ENCODE measurements at places on chromosomes 3 and 15. TPM values are rescaled to one million over a fixed set of nuclear protein-coding genes. Genes with fewer than 3 reads are reported as not detected.

DNA sequence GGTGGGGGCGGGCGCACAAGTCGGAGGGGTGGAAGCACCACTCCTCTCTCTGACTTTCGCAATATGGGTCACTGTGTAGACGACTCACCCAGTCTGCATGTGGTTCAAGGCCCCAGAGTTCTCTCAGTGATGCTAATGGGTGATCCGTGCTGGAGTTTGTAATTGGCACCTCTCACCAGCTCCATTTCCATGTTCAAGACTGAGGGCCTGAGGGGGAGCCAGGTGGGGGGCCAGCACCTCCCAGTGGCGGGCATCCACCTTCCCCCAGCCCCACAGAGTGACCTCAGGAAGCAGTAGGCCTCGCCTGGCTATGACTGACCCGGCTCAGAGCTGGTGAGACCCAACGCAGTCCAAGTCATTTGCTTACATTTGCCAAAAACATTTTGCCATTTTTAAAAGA, 230.0 kb upstream of the ST8SIA2 start:
- no peak overlapping the region for H3K27ac ChIP-seq
- peaks cover 6% of the 10 kb centered on the region for H3K4me1 ChIP-seq
- H3K4me3 ChIP-seq = no peak overlapping the region
- H3K36me3 ChIP-seq = peaks cover 9% of the 10 kb centered on the region
- DNase-seq = no peak

Gene ZNF620
- total RNA-seq = 6.7 TPM

DNA sequence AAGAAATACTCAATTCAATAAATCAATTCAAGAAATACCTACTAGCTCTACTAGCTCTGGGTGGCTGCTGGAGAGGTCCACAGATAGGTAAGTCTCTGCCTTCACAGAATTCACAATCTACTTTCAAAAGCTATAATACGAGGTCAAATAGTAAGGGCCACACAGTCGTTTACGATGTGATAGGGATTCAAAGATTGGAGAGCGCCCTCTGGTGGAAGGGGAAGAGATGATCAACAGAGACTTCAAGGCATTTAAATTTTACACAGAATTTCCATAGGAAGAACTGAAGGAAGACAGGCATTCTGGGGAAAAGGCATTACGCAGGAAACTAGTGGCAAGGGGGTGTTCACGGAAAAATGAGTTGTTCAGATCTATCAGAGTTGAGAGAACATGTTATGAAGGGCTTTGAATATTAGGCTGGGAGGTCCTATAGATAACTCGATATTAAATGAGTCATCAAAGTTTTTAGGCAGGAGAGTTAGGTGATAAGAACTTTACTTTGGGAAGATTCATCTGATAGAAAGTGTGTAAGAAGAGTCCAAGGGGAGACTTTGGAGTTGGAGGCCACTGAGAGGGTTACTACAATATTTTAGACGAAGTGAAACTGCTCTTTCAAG, 128.8 kb downstream of the FRMD5 start:
- peaks cover 4% of the 10 kb centered on the region for H3K4me1 ChIP-seq
- H3K27ac ChIP-seq = no peak overlapping the region
- H3K4me3 ChIP-seq = no peak overlapping the region
- H3K36me3 ChIP-seq = no peaks in the 10 kb centered on the region
- peak; percentile 33 for DNase-seq
- H3K27me3 ChIP-seq = peaks cover 33% of the 10 kb centered on the region

GRCh38 chr3:43211681-43212080, 74.7 kb upstream of the SNRK start:
- no peak for DNase-seq
- no peaks in the 10 kb centered on the region for H3K36me3 ChIP-seq
- H3K4me1 ChIP-seq = peaks cover 6% of the 10 kb centered on the region
- H3K27me3 ChIP-seq = peaks cover 6% of the 10 kb centered on the region

Gene ATP13A5
- not detected for total RNA-seq

Gene PRR20G
- total RNA-seq = not detected

DNA sequence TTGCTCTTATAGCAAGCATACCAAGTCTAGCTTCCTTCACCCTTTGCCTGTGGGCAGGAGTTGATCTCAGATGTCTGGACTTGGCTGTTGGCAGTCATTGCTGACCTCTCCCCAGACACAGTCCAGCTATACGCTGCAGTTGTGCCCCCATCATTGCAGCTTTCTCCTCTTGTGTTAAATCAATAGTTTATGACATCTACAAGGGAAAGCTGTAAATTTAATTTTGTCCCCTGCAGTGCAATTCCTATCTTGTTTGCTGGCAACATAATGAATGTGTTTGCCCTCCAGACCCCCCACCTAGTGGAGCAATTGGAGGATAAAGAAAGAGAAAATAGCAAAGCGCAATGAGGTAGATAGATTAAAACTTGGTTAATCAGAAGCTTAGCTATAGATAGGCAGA, 280.2 kb downstream of the LSAMP start:
- no peaks in the 10 kb centered on the region for H3K27me3 ChIP-seq
- H3K4me3 ChIP-seq = no peak overlapping the region
- no peak for DNase-seq
- H3K4me1 ChIP-seq = no peaks in the 10 kb centered on the region
- H3K27ac ChIP-seq = no peak overlapping the region
- no peaks in the 10 kb centered on the region for H3K36me3 ChIP-seq

- no peak for DNase-seq
- no peaks in the 10 kb centered on the region for H3K4me1 ChIP-seq
- H3K27me3 ChIP-seq = no peaks in the 10 kb centered on the region
- H3K4me3 ChIP-seq = no peak overlapping the region
- no peak overlapping the region for H3K27ac ChIP-seq
Observed at GRCh38 chr3:37094636-37095035, 79.7 kb downstream of the LRRFIP2 start.

Gene MB21D2
- total RNA-seq = 17.7 TPM

DNA sequence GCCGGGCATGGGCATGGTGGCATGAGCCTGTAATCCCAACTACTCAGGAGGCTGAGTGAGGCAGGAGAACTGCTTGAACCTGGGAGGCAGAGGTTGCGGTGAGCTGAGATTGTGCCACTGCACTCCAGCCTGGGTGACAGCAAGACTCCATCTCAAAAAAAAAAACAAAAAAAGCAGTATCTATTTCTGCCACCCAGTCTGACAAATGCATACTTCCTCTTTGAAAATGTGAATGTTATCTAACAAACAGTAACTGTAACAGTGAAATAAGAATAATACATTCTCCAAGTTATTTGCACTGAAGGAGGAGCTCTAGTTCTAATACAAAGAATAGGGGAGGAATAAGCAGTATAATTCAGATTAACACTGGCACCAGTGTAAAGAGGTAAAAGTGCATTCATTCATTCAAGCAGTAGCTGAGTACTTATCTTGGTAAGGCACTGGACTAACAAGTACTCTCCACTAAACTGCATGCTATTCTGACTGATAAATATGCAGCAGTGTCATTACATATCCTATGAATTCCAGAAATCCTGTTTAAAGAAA, 12.9 kb downstream of the VPS13C start:
- DNase-seq = no peak
- peaks cover 18% of the 10 kb centered on the region for H3K4me1 ChIP-seq
- no peaks in the 10 kb centered on the region for H3K27me3 ChIP-seq
- no peak overlapping the region for H3K4me3 ChIP-seq

- H3K4me1 ChIP-seq = peaks cover 29% of the 10 kb centered on the region
- DNase-seq = peak; percentile 59
- H3K4me3 ChIP-seq = no peak overlapping the region
Observed at GRCh38 chr3:32467333-32468070, 35.1 kb downstream of the CMTM6 start.

Gene GOLGA8Q
- 1.4 TPM for total RNA-seq

DNA sequence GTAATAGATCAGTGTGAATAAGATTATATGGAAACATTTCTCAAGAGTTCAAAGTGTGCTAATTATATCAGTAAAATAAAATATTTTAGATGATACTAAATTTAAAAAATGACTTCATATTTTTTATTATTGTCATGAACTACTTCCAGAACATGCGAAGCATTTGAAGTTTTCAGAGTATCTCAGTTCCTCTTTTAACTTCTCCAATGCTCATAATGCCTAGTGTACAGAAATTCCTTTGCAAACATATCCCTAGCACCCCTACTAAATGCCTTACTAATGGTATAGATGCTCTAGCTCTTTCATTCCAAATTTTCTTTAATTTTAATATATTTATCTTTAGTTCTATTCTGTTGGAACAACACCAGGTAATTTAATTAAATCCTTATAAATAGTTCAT, 580.4 kb downstream of the CADM2 start:
- H3K27ac ChIP-seq = no peak overlapping the region
- no peaks in the 10 kb centered on the region for H3K36me3 ChIP-seq
- no peaks in the 10 kb centered on the region for H3K27me3 ChIP-seq
- H3K4me3 ChIP-seq = no peak overlapping the region

DNA sequence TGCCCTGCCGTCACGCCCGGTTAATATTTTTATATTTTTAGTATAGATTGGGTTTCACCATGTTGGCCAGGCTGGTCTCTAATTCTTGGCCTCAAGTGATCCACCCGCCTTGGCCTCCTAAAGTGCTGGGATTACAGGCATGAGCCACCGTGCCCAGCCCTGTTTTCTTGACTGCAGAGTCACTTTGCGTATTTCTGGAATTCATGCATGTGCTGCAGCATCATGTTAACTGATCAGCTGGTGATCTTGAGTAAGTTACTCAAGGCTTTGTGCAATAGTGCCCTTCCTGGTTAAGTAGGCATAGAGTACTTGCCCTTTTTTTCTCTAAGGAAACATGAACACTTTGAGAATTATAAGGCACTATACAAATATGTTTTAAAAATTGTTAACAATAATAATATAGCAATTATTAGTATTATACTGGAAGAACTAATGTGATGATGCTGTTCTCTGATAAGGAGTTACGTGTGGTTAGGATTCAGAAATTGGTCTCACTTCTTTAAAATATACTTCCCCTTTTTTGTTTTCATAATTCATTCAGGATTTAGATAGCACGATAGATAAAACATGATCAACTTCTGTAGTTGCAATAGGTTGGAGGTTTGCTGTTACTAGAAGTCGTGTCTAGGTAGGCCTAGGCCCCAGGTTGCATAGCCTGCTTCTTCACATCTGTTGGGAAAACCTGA, 33.6 kb downstream of the GPR171 start:
- H3K27me3 ChIP-seq = no peaks in the 10 kb centered on the region
- H3K4me1 ChIP-seq = peaks cover 51% of the 10 kb centered on the region
- no peak overlapping the region for H3K4me3 ChIP-seq

- DNase-seq = peak; percentile 52
- peaks cover 46% of the 10 kb centered on the region for H3K4me1 ChIP-seq
- no peaks in the 10 kb centered on the region for H3K27me3 ChIP-seq
- peaks cover 33% of the 10 kb centered on the region for H3K36me3 ChIP-seq
- H3K4me3 ChIP-seq = peak overlapping the region; percentile 72
Observed at GRCh38 chr3:32457971-32458471, 44.6 kb downstream of the CMTM6 start.

DNA sequence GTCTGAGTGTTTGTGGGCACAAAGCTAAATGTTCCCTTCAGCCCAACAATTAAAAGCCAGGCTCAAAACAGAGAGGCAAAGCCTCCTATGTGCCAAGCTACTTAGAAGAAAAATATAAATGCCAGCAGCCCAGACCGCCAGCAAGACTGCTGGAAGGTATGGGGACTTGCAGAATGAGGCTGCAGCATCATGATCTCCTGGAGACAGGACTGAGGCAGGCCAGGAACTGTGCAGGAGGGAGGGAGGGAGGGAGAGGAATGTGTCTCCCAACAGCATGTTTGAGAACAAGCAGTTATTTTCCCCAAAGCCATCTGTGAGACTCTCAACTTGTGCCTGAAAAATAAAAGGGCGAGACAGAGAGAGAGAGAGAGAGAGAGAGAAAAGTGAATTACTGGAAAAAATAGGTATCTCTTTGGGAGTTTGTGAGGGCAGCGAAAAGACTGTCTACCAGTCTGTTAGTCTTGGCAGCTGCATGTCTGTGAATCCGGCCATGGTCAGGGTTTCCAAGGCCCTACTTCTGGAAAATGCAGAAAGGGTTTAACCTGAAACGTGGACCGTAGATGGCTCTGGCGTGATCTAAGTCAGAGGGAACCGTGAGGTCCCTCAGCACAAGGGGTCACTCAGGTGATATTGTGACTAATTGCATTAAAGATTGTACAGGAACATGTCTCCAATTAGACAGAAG, 139.7 kb upstream of the COL8A1 start:
- H3K36me3 ChIP-seq = no peaks in the 10 kb centered on the region
- H3K27ac ChIP-seq = no peak overlapping the region
- H3K4me1 ChIP-seq = no peaks in the 10 kb centered on the region

DNA sequence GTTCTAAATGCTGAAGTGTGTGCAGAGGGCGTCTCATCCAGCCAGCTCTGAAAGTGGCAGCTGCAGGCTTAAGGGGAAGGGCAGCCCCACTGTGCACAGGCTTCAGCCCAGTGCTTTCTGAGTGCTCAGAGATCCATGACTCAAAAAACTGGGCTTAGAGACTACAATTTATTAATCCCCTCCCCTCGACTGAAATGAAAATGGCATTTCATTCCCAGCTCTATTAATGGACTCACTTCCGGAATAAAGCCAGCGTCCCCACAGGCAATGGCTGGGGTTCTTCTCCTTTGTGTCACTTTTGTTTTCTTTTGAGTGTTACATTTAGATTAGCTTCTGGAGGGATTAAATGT, 55.5 kb upstream of the PLXNA1 start:
- H3K4me1 ChIP-seq = peaks cover 8% of the 10 kb centered on the region
- no peak overlapping the region for H3K27ac ChIP-seq
- H3K4me3 ChIP-seq = no peak overlapping the region
- no peaks in the 10 kb centered on the region for H3K36me3 ChIP-seq

All from activated T-helper 2 cell treated with anti-CD3 and anti-CD28 coated beads, Interferon-gamma antibody, Interleukin-2, Interleukin-4, amounts not matched to agents 10 μg/mL and 5 μg/mL and 100 μg/mL, durations not matched to agents 14 hours and 24 hours and 36 hours (primary cell).